NCI-H1092 (cell line): ENCODE measurements at places on chromosomes 2 and 18.
A peak's percentile ranks its signal among the peaks of the same experiment; 100 is the strongest.

GRCh38 chr2:39837856-39838453 is 58.9 kb upstream of the THUMPD2 start:
- no peak for DNase-seq

- DNase-seq = no peak
Observed at GRCh38 chr2:120598416-120598815, 137.3 kb upstream of the GLI2 start.

DNA sequence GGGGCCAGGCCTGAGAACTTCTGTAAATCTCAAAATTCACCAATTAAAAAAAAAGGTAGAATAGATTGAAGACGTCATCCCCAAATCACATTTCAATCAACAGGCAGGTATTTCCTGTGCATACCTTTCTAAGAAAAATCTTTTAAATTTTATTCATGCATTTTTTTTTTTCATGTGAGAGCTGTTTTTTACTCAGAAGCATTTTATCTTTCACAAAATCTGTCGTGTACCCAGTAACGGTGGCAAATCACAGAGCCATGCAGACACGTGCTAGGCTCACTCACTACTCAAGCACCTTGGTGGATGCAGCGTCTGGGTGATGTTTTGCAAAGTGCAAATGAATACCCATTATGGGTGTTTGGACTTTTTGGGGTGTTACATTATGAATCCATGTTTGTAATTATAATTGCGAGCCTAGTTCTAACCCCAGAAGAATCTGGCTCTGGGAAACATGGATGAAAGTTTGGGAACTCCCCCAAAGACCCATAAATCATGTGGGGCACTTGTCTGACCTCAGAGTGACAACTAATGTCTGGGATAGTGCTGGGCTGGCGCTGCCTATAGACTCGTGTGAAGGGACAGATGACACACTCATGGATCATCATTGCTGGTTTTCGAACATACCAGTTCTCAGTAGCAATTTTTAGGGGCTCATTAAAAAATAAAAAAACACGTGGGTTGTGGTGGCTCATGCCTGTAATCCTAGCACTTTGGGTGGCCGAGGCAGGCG is 335.2 kb downstream of the LPIN1 start:
- no peak for DNase-seq

- no peak for DNase-seq
Observed at GRCh38 chr2:220579452-220579851, 952.0 kb downstream of the SLC4A3 start.

DNA sequence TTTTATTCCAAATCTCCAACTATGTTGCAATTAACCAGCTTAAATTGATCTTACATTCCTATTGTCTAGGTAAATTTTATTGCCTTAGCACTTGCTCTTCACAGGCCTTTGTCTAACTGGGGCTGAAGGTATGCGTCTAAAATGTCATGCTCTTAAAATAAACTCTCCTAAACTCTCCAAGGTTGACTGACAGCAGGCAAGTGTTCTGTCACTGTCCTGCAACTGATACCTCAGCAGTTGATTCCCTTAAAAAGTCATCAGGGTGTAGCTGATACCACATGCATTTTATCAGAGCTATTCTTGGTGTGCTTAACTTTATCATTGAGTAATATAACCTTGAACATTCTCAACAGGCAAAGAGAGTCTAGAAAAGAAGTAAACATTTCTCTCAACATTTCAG is 680 bp downstream of the TTN start:
- DNase-seq = no peak

GRCh38 chr18:23135550-23136325 is 453 bp downstream of the CABLES1 start:
- peak; percentile 24 for DNase-seq

DNA sequence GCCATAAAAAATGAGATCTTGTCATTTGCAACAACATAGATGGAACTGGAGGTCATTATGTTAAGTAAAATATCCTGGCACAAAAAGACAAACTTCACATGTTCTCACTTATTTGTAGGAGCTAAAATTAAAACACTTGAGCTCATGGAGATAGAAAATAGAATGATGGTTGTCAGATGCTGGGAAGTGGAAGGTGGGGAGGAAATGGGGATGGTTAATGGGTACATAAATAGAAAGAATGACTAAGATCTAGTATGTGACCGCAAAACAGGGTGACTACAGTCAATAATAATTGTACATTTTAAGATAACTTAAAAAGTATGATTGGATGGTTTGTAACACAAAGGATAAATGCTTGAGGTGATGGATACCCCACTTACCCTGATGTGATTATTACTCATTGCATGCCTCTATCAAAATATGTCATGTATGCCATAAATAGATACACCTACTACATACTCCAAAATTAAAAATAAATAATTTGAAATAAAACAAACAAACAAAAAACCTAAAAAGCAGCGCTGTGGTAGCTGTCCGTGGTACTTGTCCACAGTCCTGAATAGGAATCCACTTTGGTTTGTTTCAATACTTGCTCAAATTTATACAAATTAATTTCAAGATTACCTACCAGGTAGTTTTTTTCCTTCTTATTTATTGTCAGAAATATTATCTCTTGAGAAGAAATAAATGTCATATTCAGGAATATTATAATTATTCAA is 224.5 kb downstream of the DLGAP1 start:
- no peak for DNase-seq

DNA sequence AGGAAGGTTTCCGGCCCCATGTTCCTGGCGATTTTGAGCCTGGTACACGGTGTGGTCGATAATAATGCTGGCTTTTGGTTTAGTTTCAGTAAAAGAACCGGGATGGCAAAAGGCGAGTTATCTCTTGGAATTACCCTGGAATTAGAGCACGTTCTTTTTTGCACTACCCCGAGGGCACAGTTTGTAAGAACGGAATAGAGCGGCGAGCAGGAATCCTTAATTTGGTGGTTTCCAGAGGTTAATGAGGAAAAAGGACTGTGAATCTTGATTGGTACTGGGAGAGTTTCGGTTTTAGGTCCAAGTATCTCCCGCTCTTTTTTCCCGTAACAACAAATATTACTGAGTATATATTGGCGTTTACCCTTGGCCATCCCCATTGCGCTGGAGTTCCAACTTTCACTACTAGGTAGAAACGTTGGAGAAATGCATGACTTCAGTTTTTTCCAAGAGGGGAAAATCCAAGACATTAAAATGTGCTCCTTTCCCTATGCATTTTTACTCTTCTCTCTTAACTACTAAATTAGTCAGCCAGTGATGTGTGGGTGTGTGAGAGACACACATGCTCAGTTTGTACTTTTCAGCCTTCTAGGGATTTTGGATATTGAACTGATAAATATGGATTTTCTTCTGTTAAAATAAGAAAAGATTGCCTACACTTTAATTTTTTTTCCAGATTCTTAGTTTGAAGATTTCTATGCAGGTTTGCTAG is 160.8 kb downstream of the AGPS start:
- no peak for DNase-seq

DNA sequence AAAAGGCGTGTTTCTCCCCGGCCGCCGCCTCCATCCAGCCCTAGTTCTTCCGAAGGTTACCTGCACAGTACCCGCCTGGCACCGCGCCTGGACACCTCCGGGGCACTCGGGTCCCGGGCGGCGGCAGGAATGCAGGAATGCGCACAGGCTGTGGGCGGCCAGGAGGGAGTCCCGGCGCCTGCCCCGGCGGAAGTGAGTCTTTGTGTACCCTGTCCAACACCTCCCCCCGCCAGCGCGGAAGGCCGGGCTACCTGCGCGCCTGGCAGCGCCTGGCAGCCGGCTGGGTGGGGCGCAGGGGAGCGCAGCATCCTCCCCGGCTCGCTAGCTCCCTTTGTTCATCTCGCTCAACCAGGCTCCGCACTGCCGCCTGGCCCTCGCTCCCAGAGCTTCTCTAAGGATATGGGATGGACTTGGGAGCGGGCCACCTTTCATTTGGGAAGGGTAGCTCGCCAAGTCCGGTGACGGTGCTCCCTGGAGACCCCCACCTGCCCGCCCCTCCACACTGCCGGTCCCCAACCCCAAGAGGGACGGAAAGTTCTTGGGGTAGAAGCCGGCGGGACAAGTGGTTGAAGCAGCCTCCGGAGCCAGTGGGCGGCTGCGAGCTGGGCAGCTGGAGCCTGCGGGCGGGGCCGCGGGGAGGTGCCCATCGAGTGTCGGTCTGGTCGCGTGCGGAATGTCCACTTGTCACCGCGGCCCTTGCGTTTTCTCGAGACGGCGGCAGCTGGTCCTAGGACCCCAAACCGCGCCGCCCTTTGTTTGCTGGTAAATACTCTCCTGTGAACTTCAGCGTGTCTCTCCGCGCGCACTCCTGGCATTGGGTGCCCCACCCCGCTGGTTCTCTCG is 1.2 kb upstream of the ST6GAL2 start:
- no peak for DNase-seq

DNA sequence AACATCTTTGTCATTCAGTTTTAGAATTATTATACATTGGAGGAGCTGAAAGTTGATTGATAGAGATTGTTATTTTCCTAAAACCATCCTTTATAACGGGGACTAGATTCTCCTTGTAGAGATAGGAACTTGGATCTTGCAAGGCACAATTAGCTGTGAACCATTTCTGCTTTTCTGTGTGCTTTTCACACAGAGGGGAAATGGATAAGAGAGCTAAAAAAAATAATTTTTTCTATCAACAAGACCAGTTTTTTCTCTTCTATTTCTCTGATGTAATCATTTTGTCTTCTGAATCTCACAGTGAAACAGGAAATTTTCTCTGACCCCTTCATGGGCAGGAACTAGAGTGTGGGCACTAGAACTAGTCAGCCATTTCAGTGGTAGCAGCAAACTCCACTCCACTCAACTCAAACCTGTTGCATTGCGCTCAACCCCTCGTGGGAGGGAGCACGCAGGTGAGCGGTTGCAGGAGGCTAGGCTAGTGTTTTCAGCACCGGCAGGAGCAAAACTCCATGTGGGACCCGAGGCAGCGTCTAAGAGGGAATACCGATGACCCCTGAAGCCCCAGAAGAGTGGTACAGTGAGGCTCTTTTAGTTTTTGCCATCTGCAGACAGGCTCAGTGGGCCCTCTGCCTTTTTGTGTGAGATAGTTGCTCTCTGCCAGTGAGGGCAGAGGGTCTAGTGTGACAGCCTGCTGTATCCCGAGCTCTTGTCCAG is 24.0 kb upstream of the SLC39A10 start:
- no peak for DNase-seq

- DNase-seq = no peak
Observed at GRCh38 chr2:231764760-231765159, 16.3 kb downstream of the PDE6D start.

DNA sequence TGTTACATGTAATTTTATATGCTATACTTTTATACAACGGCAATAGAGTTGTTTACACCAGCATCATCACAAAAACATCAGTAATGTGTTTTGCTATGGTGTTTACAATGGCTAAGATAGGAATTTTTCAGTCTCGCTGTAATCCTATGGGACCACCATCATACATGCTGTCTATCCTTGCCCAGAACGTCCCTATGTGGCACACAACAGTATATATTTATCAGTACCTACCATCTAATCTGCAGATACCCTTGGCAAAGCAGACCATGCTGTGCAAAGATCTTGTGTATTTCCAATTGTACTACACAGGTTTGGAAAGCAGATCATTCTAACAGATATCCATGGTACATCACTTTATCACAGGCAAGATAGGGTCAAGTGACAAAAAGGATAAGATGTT is 15.3 kb downstream of the RPL31 start:
- no peak for DNase-seq

DNA sequence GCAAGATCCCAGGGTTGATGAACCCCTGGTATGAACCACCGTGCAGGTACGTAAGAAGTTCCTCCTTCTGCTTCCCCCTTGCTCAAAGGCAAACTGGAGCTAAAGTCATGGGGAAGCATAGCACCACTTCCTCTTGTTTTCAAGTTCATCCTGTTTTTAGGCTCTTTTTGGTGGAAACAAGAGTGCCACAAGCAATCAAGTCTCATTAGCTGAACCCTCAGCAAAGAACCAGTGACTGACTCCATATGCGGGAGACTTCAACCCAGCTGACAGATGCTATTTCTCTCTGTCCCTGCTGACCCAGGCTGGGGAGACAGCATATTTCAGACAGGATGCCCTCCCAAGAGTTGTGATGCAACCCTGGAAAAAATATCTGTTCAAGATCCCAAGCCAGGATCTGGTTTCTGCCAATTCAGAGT is 47.7 kb downstream of the BCL2 start:
- no peak for DNase-seq

DNA sequence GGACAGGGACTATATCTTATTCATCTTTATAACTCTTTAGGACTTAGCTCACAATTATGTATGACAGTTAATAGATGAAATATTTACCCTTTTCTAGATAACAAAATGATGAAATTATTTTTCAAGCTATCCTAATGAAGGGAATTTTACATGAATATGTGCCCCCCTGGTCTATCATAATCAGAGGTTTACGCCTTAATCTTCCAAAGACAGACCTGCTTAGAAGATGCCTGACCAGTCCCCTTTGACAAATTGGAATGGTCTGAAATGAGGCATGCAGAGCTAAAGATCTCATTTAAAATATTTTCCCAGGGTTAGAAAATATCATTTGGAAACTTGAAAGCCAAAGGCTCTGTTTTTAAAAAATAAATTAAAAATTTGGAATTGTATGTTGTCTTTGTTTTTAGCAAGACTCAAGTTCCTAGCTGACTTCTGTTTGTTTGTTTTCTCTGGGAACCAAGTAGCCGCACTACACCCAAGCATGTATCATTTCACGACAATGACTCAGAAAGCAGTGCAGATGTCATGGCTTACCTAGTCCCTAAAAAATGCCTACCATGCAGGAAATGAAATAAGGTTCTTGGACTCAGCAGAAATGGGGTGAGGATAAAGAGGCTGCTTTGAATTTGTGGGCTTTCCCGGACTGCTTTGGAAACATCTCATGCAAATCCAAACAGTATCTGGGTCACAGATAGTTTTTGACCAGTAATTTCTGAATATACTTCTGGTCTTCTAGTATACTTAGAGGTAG is 162.1 kb downstream of the ZEB2 start:
- DNase-seq = no peak

DNA sequence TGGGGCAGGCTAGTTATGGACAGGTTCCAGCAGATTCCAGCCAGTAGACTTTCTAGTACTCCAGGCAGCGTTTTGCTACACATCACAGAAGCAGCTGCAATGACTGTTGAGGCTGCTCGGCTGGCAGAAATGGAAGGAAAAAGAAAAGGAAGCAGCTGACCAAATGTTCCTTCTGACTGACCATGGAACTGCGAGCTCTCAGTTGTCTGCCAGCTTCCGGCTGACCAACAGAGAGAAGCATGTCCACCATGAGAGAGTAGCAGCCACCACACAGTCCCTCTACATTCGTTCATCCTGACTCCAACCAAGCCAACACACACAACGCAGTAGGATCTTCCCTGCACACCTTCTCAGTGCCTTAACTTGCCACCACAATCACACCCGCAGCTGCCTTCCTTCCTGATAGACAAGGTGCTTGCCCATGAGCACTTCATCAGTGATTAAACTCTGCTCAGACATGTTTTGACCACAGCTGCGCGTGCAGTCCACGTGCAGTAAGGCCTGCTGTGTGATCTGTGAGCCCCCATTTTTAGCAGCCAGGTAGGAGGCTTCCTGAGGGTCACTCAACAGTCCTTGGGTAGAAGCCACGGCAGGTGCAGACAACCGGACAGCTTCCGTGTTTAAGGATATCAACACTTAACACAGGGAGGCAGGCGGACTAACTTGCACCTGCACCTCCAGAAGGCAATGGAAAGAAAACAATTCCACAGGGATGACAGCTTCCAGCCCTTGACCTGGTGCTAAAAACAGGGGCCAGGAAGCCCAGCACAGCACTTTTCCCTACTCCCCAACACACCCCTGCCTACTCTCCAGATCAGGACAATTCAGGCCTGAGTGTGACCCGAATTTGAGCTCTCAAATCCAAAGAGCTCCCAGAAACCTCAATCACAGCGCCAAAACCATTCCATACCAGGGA is 996 bp downstream of the TGFBRAP1 start:
- DNase-seq = no peak
